Esophagus muscularis mucosa (tissue), 4 donors: ENCODE measurements at places on chromosomes 16 and 17. TPM values are rescaled to one million over a fixed set of nuclear protein-coding genes. Genes with fewer than 3 reads are reported as not detected.

- no peak for DNase-seq
Observed at GRCh38 chr16:50830698-50831097, 88.8 kb downstream of the CYLD start.

DNA sequence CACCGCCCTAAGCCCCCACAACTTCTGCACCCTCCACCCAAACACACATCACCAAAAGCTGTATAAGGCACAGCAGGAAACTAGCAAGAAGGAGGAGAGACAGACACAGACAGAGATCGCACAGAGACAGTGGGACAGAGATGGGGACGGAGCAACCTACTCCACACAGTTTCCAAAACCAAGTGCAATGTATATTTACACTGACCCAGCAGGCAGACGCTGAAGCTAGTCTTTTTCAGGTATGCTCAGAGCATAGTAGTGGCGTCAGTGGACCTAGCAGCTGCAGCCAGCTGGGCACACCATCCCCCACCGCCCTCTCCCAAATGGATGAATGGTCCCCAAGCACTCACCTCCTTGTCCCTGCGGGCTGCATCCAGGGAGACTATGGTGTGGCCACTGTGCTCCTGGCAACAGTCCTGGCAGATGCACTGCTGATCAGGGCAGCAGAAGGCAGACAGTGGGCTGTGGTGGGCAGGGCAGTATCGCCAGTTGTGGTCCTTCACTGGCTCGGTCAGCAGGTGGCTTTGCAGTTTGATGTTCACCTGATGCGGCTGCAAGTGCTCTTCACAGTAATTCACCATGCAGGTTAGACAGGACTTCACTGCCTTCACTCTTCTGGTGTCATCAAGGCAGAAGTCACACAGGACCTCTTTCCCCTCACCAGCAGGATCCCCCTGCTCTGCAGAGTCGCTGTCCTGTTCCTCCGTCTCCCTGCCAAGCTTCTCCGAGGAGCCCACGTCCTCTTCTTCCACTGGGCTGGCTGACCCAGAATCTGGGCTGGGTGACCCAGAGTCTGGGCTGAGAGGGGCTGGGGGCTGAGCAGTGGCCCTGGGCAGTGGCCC lies 31.5 kb upstream of the FBXW10B start:
- DNase-seq, result no peak

Gene CASKIN1
- total RNA-seq, result 0.17 TPM

GRCh38 chr17:12431188-12431587 lies 234.5 kb upstream of the MYOCD start:
- no peak for DNase-seq

DNA sequence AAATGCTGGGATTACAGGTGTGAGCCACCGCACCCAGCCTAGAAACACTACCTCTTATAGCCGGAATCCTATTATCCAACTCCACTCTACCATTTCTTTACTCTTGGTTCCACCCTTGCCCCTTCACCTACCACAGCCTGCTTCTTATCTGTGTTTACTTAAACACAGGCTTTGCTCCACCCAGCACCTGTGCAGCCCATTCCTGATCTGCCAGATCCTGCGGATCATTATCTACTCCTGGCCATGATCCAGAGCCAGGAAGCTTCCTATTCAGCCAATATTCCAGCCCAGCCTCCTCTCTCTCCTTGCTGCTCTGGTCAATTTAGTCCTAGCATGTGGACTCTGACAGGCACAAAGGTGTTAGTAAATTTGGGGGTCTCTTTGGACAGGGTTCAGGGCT lies 98.8 kb upstream of the MED13 start:
- no peak for DNase-seq

DNA sequence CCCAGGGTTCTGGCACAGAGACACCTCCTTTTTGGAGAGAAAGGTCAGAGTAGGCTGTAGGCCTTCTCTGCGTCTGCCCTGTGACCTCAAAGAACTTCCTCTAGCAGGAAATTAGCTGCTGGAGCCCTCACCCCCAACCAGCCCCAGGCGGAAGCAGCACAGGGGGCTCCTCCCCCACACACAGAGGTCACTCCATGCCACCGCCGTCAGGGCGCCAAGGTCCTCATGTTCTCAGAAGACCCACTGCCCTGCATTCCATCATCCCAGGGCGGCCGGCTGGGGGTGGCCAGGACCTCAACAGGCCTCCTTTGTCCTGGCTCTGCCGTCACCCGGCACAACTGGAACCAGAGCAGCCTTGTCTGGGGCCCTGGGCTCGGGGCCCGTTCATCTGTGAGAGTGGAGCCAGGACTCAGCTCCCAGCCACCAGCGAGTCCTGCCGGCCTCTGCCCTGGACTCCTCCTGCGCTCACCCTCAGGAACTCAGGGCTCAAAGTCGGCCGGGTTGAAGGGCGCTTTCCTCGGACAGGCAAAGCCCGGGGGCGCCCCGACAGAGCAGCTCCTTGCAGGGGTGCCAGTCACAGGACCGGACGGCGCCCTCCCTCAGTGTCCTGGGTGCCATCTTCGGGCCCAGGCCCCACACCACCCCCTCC lies 1.2 kb downstream of the TMC6 start:
- no peak for DNase-seq

Gene CARD14
- 0.32 TPM for total RNA-seq

GRCh38 chr17:1485423-1486376 lies 6.8 kb downstream of the MYO1C start:
- no peak for DNase-seq

GRCh38 chr16:60481591-60481990 lies 1554.6 kb downstream of the CDH8 start:
- no peak for DNase-seq

DNA sequence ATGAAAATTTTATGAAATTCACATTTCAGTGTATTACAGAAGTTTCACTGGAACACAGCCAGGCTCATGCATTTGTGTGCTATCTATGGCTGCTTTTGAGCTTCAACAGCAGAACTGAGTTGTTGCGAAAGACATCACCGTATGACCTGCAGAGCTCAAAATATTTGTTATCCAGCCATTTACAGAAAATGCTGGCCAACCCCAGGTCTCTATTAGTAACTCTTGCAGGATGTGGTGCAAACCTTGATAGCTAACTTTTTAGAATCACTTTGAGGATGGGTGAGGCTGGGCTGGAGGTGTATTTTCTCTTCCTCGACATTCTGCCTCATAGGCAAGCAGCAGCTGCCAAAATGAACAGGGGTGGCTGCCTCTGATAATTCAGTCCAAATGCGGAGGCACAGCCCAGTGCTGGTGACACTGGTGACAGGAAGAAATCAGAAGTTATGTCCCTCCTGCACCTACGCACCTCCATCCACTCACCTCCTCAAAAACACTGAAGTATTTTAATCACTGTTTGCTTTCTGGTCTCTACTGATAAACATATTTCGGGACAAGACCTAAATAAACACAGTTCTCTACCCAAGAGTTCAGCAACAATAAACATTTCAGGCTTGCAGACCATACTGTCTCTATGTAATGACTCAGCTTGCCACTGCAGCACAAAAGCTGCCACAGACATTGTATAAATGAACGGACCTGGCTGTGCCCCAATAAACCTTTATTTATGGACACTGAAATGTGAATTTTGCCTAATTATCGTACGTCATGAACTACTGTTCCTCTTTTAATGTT lies 28.5 kb downstream of the ARHGAP17 start:
- DNase-seq, result no peak

- no peak for DNase-seq
Observed at GRCh38 chr16:70437582-70438557, 1.0 kb downstream of the ST3GAL2 start.

DNA sequence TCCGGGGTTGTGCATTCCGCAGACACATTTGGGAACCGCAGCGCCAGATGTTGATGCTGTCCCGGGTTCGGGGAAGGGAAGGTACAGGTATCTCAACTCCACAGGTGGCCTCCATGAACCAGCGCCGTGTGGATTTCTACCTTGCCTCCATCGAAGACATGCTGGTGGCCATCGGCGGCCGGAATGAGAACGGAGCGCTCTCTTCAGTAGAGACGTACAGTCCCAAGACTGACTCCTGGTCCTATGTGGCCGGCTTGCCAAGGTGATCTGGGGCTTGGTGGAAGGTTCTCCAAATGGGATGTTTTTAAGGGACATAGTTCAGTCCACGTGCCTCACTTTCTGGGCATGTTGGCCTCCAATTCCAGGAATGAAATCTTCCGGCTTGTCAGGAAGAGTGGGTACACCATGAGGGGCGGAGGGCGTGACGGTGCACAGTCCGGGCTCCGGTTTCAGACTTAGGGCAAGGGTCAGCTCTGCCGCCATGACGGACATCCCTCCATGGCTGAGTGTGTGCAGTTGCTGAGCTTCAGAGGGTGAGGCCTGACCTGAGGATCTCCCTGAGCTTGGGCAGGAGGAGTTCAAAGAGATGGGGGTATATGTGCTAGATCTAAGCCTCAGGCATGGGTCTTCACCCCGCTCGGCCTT lies 11.5 kb downstream of the KLHL36 start:
- DNase-seq, result no peak
